ENCODE measurements at places on chromosomes 6 and 20.

DNA sequence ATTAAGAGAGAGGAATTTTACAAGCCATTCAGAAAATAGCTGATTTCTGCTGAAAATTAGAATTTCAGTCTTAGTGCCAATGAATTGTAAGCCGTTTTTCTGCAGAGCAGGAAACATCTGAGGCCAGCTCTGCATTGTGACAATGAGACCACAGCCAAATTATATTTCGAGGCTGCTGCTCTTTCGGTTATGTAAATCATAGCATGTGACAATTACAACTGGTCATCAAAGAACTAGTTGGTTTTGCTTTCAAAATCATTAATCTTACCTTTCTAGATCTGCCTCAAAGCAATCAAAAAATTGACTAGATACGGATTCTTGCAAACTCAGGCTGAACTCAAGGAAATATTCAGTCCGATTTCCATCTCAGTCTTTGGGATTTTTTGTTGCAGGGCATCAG is 33.4 kb upstream of the INSM1 start:
- no peak for DNase-seq

DNA sequence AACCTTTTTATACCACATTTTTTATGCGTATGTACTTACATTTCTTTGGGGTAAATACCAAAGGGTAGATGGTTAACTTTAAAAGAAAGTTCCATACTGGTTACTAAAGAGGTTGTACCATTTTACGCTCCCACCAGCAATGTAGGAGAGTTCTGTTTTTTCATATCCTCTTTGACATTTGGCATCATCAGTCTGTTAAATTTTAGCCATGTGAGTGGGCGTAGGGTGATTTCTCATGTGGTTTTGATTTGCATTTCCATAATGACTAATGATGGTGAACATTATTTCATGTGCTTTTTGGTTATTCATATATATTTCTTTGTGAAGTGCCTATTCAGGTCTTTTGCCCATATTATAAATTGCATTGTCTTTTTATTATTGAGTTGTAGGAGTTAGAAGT is 194.2 kb downstream of the PRL start:
- no peak for DNase-seq

DNA sequence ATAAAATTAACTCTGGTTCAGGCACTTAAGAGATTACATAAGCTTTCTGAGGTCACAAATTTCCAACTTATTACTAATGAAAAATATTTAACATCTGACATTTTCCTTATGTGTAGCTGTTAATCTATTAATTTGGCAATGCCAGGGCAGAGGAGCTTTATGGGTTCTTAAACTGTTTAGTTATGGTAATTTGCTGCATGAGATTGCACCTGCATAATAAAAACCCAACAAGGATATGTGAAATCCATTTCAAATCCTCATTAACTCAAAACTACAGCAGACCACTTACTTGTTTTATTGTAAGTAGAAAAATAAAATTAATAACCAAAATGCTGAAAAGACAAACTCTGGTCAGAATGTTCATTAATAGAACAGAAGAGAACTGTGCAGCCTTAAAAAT is 98.1 kb downstream of the PREP start:
- DNase-seq, result no peak

- DNase-seq, result no peak
Observed at GRCh38 chr6:84278321-84278998, 51.0 kb upstream of the CEP162 start.

- no peak for DNase-seq
Observed at GRCh38 chr6:168124158-168124557, 45.1 kb upstream of the FRMD1 start.

GRCh38 chr6:87660226-87660911 is 41.7 kb downstream of the AKIRIN2 start:
- no peak for DNase-seq
